Stimulated activated CD4-positive, alpha-beta T cell treated with anti-CD3 and anti-CD28 coated beads, Interleukin-4, amount 100 ng/mL, for 48 hours (primary cell): ENCODE measurements at places on chromosomes 7 and 10.

GRCh38 chr10:101195921-101196320, 33.3 kb downstream of the LBX1 start:
- no peak for DNase-seq

DNA sequence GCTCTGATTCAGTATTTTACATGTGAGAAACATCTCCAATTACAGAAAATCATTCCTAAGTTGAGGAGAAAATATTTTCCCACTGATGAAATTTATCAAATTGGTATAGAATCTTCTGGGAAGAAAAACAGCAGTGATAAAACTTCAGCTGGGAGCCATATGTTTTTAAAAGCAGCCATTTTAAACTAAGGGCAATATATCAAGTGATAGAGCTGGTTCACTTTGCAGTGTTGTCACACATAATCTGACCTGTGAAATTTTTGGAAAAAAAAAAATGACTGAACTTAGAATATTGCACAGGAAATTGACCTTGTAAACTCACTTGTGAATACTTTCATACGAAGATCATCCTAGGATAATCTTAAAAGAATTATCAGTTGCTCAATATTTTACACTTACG, 10.5 kb upstream of the EZH2 start:
- no peak for DNase-seq

DNA sequence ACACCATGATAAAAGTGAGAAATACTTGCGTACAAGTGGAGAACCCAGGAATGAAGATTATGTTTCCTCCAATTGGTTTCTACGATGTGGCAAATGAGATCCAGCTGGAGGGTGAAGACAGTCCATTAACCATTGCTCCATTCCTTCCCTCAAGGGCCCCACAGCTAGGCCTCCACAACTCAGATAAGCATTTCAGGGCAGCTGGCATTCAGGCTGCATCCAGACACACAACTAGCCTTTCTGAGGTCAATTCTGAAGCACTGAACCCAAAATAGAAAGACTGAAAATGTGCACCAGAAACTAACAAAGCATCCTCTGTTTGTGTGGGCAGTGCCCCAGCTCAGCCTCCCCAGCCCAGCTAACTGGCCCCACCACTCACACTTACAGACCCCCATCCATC, 94.8 kb downstream of the GSAP start:
- no peak for DNase-seq

DNA sequence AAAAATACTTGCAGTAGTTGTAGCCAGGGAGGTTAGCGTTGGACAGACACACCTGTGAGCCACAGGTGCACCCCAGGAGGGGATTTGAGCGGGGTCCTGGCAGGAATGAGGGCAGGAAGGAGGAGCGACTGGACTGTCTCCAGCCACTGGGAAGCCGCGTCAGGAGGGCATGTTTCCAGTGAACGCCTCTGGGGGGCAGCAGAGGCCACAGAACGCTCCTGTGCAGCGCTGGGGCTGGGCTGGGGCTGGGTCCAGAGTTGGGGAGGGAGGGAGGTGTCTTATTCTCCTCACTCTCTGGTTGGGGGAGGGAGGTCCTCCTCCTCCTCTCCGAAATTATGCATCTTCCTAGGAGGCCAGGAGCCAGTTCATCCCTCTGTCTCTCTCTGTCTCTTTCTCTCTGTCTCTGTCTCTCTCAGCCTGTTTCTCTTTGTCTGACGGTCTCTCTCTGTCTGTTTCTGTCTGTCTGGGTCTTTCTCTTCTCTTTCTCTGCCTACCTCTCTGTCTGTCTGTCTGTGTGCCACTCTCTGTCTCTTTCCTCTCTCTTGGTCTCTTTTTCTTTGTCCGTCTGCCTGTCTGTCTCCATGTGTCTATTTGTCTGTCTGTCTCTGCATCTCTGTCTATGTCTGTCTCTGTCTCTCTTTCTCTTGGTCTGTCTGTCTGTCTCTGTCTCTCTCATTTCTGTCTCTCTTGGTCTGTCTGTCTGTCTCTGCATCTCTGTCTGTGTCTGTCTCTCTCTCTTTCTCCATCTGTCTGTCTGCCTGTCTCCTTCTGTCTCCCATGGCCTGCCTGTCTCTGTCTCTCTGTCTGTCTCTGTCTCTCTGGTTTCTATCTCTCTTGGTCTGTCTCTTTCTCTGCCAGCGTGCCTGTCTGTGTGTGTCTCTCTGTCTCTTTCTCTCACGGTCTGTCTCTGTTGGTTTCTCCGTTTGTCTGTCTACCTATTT, 9.9 kb upstream of the PSMG3 start:
- DNase-seq: peak; percentile 56

DNA sequence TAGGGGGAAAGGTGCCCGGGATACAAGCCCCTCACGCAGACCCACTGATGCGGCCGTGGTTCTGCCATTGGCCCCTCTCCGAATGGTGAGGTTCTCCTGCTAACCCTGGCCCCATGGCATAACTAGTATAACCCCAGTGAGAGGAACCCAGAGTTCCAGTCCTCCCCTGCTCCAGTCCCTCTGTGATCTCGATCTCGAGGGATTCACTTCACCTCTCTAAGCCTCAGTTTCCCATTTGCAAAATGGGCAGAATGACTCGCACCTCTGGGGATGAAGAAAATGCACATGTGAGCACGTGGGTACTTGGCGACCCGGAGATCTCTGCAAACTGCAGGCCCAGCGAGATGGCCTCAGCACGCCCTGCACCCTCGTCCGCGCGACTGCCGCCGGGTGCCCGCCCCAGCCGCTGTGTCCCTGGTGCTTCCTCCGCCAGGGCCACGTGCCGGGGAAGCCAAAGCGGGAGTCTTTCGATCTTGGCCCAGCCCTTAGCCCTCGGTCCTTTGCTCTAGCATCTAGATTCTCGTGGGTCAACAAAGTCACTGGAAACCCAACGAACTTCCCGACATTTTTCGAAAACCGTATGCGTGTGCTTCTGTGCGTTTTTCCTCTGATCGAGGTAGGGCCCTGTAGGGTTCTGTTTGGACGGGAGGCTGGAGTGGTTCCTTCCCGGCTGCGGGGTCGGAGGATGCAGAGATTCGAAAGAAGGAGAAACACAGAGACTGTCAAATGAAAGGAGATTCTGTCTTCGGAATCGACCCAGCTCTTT, 169.8 kb downstream of the UBE2H start:
- no peak for DNase-seq

DNA sequence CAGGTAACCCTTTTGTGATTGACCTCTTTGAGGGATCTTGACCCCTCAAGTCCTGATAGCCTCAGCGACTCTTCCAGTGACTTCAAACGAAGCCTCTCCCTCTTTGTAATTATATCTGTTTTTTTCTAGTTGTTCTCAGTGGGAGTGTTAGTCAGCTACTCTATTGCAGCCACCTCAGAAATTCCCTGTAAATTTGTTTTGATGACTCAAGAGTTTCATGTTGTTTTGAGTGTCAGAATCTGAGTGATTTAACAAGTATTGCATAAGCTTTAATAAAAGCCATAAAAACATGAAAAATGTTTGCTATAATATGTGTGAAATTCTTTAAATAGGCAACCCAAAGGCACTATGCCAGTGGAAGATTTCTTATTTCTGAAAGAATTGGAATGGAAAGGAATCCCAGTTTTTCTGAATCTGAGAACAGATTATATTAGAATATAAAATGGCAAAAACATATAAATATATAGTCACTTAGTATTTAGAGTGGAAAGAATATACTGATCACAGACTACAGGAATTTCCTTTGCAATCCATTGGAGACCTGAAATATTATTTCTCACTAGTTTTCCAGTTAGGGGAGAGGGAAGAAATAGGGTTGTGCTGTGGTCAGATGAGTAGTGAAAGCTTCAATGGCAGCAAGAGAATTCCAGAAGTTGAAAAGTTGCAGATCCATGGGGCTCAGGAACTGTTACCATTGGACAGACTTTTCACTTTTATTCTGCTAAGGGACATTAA, 94.4 kb upstream of the SEMA3C start:
- DNase-seq: no peak

- no peak for DNase-seq
Observed at GRCh38 chr10:99422529-99423096, 7.8 kb downstream of the GOT1 start.

DNA sequence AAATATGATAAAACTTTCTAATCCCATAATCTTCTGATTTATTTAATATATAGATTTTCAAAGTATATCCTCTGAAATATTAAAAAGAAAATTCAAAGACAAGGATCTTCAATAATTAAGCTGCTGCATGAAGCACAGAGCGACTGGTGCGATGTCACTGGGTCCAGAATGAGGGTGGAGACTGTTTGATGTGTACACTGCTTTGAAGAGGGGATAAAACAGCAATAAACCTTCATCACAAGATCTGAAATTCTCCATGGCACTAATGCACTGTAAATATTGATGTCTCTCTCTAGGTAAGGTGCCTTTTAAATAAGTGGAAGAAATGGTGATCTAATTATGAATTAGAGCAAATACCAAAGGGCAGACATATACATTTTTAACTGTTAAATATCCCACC, 337.8 kb downstream of the PARD3 start:
- DNase-seq: no peak
